ENCODE measurements at places on chromosomes 1 and 21.

DNA sequence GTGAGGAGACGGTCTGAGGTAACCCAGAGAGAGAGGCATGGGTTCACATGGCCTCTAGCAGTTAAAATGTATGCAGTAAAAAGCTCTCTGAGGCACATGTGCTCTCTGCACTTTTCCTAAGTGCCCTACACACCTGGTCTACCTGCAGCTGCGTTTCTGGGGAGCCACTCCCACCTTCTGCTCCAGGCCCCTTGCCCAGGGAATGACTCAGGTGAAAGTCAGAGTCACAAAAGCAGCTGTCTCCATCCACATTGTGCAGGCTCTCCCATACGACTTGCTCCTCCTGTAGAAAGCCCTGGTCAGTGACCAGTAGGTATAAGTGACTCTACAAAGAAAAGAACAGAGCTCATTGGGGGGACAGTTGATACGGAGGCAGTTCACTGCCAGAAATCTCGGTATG lies 8.8 kb downstream of the MINDY1 start:
- DNase-seq = no peak

GRCh38 chr1:89962024-89962741 lies 32.7 kb upstream of the ZNF326 start:
- no peak for DNase-seq

- no peak for DNase-seq
Observed at GRCh38 chr1:58592522-58593134, 15.6 kb upstream of the TACSTD2 start.

DNA sequence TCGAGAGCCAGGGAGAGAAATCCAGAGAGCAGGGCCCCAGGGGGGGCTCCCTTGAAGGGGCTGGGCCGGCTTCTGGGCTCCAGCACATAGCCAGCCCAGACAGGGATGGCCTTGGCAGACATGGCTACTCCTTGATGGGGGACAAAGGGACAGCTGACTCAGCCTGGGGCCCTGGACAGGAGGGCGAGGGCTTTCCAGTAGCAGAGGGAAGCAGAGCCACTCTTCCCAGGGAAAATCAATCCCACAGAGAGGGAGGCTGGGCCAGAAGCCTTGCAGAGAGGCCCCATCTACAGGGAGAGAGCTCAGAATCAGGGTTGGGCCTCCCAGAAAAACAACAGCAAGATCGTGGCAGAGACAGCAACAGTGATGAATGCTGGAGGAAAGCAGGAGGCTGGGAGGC lies 15.6 kb downstream of the IGFN1 start:
- no peak for DNase-seq

GRCh38 chr1:60063561-60063960 lies 10.0 kb downstream of the C1orf87 start:
- no peak for DNase-seq
